ENCODE measurements at places on chromosomes 4 and X.

- H3K36me3 ChIP-seq = no peaks in the 10 kb centered on the region
- no peak for DNase-seq
- H3K4me1 ChIP-seq = no peaks in the 10 kb centered on the region
- no peak overlapping the region for H3K27ac ChIP-seq
Observed at GRCh38 chr4:2272026-2272827, 10.3 kb upstream of the MXD4 start.

DNA sequence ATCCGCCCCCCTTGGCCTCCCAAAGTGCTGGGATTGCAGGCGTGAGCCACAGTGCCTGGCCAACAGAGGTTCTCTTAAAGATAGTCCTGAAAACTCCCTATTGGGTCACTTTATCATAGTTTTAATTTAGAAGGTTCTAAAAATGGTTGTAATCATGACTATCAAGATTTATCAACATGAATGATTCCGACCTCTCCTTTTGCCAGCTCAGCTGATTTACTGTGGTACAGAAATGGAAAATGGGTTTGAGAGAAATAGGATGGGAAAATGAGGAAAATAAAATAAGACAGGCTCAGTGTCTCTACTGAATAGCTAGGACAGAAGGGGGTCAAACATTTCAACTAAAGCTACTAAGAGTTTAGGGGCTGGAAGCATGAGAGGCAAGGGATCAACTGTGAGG lies 28.2 kb upstream of the UGDH start:
- H3K27ac ChIP-seq = no peak overlapping the region
- DNase-seq = no peak
- no peak overlapping the region for H3K4me3 ChIP-seq

- no peaks in the 10 kb centered on the region for H3K36me3 ChIP-seq
- H3K27ac ChIP-seq = no peak overlapping the region
- H3K4me1 ChIP-seq = no peaks in the 10 kb centered on the region
- H3K4me3 ChIP-seq = no peak overlapping the region
- no peaks in the 10 kb centered on the region for H3K27me3 ChIP-seq
- DNase-seq = no peak
Observed at GRCh38 chr4:149886786-149887490, 71.3 kb upstream of the IQCM start.

GRCh38 chr4:88420844-88421243 lies 36.1 kb upstream of the HERC5 start:
- no peaks in the 10 kb centered on the region for H3K27me3 ChIP-seq
- no peaks in the 10 kb centered on the region for H3K4me1 ChIP-seq
- no peak for DNase-seq
- no peaks in the 10 kb centered on the region for H3K36me3 ChIP-seq

DNA sequence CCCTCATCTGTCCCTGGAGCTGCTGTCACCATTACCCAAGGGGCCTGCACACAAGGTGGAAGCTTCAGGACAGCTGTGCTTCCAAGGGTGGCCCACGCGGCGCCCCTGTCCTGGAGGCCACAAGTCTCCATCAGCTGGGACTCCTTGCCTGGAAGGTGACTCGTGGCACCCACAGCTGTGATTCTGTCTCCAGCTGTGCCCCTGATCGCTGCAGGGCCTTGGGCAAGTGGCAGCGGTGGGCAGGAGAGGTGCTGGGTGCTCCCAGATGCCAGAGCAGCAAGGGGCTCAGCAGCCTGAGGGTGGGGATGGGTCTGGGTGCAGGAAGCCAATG lies 9.0 kb upstream of the DUSP9 start:
- peaks cover 8% of the 10 kb centered on the region for H3K4me1 ChIP-seq
- no peak overlapping the region for H3K4me3 ChIP-seq
- H3K36me3 ChIP-seq = no peaks in the 10 kb centered on the region
- H3K27me3 ChIP-seq = peaks cover 14% of the 10 kb centered on the region
- H3K27ac ChIP-seq = no peak overlapping the region

DNA sequence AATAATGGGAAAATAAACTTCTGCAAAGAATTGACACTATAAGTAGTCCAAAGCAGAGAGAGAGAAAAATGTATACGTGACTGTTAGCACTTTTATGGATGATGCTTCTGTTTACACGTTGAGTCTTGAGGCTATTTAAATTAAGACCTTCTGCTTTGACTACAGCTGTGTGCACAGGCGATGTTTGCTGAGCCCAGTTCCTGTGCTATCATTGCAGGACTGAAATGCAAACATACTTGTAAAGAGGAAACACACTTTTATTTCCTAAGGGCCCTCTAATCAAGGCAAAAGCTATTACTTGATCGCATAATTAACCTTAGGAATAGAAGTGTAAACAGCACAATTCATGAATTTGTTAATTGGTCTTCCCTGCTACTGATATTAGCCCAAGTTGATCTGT lies 226.9 kb downstream of the FBXW7 start:
- H3K27ac ChIP-seq = no peak overlapping the region
- no peaks in the 10 kb centered on the region for H3K27me3 ChIP-seq
- no peak for DNase-seq
- H3K4me1 ChIP-seq = no peaks in the 10 kb centered on the region

- DNase-seq = no peak
- no peak overlapping the region for H3K27ac ChIP-seq
- peaks cover 66% of the 10 kb centered on the region for H3K4me1 ChIP-seq
- H3K27me3 ChIP-seq = no peaks in the 10 kb centered on the region
- H3K4me3 ChIP-seq = no peak overlapping the region
Observed at GRCh38 chr4:88600176-88600838, 8.0 kb downstream of the HERC3 start.

DNA sequence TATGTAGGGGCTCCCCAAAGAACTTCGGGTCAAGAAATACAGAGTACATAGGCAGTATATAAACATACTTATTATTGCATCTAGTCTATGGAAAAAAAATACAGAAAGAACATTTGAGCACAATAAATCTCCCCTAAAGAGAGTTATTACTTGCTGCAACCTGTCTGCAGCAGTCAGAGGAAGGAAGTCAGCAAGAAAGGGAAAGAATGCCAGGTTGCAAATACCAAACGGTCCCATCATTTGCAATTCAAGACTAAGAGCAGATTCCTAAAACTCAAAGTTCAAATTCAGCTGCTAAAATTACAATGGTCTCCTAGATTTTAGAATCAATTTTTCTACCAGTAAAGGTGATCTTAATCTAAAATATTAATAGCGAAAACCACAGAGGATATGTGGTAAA lies 236.2 kb upstream of the NUDT6 start:
- DNase-seq = no peak
- no peak overlapping the region for H3K4me3 ChIP-seq
- no peak overlapping the region for H3K27ac ChIP-seq

- H3K27me3 ChIP-seq = no peaks in the 10 kb centered on the region
- H3K27ac ChIP-seq = no peak overlapping the region
- H3K36me3 ChIP-seq = no peaks in the 10 kb centered on the region
- H3K4me3 ChIP-seq = no peak overlapping the region
Observed at GRCh38 chr4:5750052-5750945, 39.3 kb downstream of the EVC start.

DNA sequence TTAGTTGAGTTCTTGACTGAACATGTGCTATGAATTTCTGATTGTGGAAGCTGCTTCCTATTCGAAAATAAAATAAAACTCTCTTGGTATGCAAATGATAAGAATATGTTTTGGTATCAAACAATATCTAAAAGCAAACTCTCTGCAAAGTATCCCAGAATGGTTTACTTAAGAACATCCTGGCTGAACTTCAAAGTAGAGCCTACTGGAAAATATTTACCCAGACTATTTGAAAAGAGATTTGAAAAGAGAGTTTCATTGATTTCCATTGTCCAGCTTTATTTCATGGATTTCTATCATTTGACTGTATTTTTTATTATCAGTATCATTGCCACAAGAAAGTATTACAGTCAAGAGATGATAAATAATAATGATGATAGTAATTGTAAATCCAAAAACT lies 171.1 kb upstream of the SLC7A11 start:
- no peaks in the 10 kb centered on the region for H3K36me3 ChIP-seq
- H3K27ac ChIP-seq = no peak overlapping the region
- no peaks in the 10 kb centered on the region for H3K4me1 ChIP-seq
- no peak overlapping the region for H3K4me3 ChIP-seq

GRCh38 chr4:13527192-13527980 lies 16.9 kb downstream of the NKX3-2 start:
- H3K4me1 ChIP-seq = peaks cover 26% of the 10 kb centered on the region
- H3K27ac ChIP-seq = no peak overlapping the region

GRCh38 chr4:113708250-113708649 lies 53.3 kb downstream of the CAMK2D start:
- peaks cover 5% of the 10 kb centered on the region for H3K36me3 ChIP-seq
- H3K27ac ChIP-seq = no peak overlapping the region
- no peak for DNase-seq
- no peaks in the 10 kb centered on the region for H3K27me3 ChIP-seq

- peak; percentile 63 for DNase-seq
- H3K27me3 ChIP-seq = no peaks in the 10 kb centered on the region
Observed at GRCh38 chrX:120560405-120560841, 339 bp downstream of the CUL4B start.

DNA sequence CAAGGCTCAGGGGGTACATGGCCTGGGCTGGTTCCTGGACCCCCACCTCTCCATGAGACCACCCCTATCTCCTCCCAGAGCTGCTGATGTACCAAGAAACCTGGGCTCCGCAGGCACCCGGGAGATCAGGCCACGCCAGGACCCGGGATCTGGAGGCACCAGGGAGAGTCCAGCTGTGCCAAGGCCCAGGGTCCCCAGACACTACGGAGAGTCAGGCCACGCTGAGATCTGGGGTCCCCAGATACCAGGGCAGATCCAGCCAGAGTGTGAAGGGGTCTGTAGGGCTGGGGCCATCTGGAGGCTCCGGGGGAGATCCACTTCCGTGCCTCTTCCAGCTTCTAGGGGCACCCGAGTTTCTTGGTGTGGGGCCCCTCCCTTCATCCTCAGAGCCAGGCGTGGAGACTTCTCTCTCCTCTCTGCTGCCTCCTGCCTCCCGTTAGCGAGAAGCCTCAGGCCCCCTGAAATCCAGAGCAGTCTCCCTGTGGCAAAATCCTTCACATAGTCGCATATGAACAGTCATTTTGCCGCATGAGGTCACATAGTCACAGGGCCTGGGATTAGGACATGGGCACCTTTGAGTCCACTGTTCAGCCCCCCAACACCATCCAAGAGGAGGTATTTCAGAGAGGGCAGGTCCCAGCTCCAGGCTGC lies 9.7 kb downstream of the ABLIM2 start:
- DNase-seq = no peak
- H3K4me1 ChIP-seq = no peaks in the 10 kb centered on the region
- no peaks in the 10 kb centered on the region for H3K36me3 ChIP-seq

DNA sequence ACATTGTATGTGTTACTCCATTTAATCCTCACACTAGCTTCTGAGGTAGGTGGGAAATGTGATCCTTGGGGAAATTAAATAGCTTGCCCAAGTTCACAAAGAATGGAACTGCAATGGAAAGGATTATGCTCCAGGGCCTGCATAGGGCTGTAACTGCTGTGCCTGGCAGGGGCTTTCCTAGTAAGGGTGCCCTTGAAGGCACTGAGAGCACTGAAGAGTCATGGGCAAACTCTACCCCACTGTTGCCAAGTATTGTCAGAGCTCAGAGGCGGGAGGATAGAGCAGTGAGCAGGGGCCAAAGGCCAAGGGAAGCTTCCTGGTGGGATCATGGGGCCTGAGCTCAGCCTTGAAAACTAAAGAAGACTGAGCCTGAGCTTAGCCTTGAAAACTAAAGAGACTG lies 133.0 kb upstream of the NALF2 start:
- H3K27me3 ChIP-seq = no peaks in the 10 kb centered on the region
- H3K4me1 ChIP-seq = no peaks in the 10 kb centered on the region
- H3K36me3 ChIP-seq = no peaks in the 10 kb centered on the region
- no peak for DNase-seq
- no peak overlapping the region for H3K4me3 ChIP-seq

GRCh38 chrX:11437642-11438379 lies 144.6 kb downstream of the AMELX start:
- H3K4me1 ChIP-seq = no peaks in the 10 kb centered on the region
- no peaks in the 10 kb centered on the region for H3K36me3 ChIP-seq
- H3K27ac ChIP-seq = no peak overlapping the region
- no peak for DNase-seq
- no peaks in the 10 kb centered on the region for H3K27me3 ChIP-seq
- H3K4me3 ChIP-seq = no peak overlapping the region
